ENCODE measurements at places on chromosomes 2 and 18. TPM values are rescaled to one million over a fixed set of nuclear protein-coding genes. Genes with fewer than 3 reads are reported as not detected.
A peak's percentile ranks its signal among the peaks of the same experiment; 100 is the strongest.

Gene WNT10A
- not detected for polyA plus RNA-seq

- H3K36me3 ChIP-seq = no peaks in the 10 kb centered on the region
- H3K4me3 ChIP-seq = no peak overlapping the region
- DNase-seq = no peak
- H3K4me1 ChIP-seq = no peaks in the 10 kb centered on the region
Measured at GRCh38 chr2:151904807-151905206, 76.6 kb upstream of the ARL5A start.

DNA sequence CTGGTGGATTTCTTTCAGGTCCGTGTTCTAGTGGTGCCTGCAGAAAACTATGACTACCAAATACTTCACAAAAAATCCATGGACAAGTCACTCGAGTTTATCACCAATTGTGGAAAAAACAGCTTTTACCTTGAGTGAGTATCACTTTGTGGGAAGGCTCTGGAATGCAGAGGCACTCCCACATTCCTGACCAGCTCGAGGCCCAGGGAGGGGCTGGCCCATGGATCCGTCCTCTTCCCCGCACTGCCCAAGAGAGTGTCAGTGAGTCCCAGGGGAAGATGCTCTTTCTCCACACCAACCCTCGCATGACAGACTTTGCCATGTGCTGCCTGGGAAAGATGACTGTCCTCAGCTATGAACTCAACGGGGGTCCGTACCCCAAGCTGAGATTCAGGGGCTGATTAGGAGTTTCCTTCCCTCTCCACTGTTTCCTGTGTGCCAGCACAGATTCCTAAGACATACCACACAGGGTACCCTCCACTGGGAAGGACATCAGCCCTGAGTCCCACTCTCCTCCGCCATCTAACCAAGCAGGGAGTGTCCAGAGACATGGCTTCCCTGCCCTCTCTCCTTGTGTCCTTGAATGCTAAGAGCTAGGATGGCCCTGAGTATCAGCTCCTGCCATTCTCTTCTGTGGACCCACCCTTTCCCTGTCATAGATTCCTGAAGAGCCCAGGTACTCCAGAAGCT is 155.9 kb downstream of the LAMA3 start:
- no peak overlapping the region for H3K4me3 ChIP-seq
- no peaks in the 10 kb centered on the region for H3K27me3 ChIP-seq

DNA sequence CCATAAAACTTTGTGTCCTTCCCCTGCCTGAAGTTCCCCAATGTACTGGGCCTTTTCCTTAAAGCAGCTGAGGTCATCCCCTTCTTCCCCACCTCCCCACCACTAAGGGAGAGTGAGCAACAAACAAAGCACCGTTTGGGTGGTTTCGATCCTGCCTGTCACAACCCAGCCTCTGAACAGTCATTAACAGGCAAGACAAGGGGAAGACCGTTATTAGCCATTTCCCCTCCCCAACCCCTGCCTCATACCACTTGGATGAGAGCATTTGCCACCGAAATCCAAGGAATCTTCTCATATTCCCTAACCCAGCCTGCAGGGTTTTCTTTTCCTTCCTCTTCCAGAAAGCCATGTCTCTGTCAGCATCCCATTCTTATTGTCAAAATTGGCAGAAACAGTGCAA is 65.6 kb downstream of the STRADB start:
- no peaks in the 10 kb centered on the region for H3K27me3 ChIP-seq
- no peak overlapping the region for H3K4me3 ChIP-seq
- no peak for DNase-seq
- no peak overlapping the region for H3K27ac ChIP-seq
- H3K36me3 ChIP-seq = no peaks in the 10 kb centered on the region

DNA sequence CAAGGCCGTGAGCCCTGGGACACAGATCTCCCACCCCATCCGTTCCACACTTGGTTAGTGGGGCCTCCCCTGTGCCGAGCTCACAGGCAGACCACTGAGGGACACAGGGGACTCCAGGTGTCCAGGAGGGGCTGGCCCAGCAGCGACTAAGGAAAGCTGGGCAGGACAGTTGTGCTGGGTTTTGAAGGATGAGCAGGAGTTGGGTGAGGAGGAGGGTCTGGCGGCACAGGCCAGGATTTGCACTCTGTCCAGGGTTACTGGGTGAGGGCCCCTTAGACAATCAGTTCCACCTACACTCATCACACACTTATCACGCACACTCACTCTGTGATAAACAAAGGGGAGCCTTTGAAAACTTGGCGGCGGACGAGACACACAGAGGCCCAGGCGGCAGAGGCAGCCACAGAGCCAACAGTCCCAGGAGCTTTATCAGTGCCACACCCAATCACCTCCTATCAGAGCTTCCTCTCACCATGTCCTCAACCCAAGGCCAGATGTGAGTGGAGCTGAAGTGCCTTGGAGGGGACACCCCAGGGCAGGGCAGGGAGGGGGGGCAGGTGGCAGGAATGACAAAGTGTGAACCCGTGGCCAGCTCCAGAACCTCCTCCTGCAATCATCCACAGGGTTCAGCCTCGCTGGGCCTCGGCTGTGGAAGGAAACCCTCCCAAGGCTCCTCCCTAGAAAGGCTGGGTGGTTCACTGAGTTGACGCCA is 26.6 kb downstream of the BIN1 start:
- H3K36me3 ChIP-seq = no peaks in the 10 kb centered on the region
- H3K4me1 ChIP-seq = peaks cover 67% of the 10 kb centered on the region
- H3K27me3 ChIP-seq = no peaks in the 10 kb centered on the region
- peak; percentile 57 for DNase-seq
- H3K27ac ChIP-seq = peak overlapping the region; percentile 90

Gene SERPINB2
- 22.4 TPM for polyA plus RNA-seq

Gene THOC1
- 14.2 TPM for polyA plus RNA-seq

DNA sequence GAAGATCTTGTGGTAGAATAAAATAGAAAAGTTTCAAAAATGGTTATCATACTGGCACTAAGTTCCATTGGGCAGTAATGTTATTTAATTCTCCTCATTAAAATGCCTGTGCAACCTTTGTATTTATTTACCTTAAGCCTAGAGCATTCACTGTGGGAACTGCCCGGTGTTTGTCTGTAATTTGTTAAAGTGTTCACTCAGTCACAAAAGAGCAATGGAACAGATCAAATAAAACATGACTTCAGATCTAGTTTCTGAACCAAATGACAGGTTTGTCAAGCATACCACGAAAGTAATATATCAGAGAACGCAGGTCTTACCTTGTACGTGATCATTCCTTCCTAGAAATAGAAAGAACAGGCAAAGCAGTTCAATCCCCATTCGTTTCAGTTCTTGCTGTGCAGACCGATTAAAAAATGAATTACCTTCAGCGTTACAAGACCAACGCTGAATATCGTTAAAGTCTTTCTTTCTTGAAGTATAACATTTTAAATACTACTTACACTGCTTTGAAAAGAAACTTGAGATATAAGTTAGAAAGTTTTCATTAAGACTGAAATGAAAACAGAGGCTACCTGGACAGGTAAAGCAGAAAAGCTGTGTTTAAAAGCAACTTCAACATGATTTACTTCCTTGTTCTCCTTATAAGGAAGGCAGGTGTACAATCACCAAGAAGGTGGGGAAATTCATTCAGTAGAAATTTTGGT is at the start of gene ITGB6:
Gene ITGB6, minus strand, starts transcription at position 590 of the 707 bp plus-strand sequence. Its CDS starts 209 bp downstream, at position 381.
- peak within 1 kb of the TSS; percentile 42 for H3K27ac ChIP-seq
- H3K36me3 ChIP-seq = peaks cover 7% of the 10 kb centered on the region
- H3K4me1 ChIP-seq = peaks cover 2% of the 10 kb centered on the region
- no peaks in the 10 kb centered on the region for H3K27me3 ChIP-seq
- DNase-seq = no peak

Gene OSBPL1A
- 29.9 TPM for polyA plus RNA-seq

DNA sequence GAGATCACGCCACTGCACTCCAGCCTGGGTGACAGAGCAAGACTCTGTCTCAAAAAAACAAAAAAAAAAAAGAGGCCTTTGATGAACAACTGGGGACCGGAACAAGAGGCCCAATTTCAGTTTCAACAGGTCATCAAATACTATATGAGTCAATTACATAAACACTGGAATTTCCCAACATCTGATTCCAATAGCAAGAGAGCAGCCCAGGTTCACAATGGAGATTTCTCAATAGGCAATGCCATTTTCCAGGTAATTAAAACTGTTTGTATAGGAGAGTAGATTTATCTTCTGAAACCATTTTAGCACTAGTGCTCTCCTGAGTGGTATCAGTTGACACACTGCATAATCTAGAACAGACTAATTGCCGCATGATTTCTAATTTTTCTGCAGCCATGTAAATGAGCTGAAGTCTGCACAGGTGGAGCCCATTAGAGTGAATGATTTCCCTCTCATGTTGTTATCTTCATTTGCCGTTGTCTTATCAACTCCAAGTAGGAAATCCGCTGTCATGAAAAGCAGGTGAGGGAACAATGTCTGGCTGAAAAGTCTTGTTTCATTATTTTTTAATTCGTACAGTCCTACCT is 264.1 kb upstream of the MEIS1 start:
- H3K36me3 ChIP-seq = no peaks in the 10 kb centered on the region
- H3K27ac ChIP-seq = no peak overlapping the region
- H3K4me3 ChIP-seq = no peak overlapping the region

DNA sequence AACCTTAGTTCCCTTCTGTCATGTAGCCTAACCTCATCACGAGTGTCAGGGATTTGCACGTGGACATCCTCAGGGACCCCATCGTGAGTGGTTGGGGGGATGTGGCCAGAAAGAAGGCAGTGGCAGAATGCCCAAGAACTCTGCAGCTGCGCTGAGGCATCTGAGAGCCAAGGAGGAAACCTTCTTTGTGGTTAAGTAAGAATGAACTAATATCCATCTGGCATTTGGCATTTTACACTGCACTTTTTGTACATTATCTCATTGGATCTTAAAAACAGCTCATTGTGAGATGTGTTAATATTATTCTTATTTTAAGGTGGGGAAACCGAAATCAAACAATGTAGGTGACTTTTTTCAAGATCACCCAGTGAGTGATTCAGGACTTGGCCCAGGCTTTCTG is 32.6 kb upstream of the APCDD1 start:
- no peak for DNase-seq
- no peaks in the 10 kb centered on the region for H3K36me3 ChIP-seq
- H3K4me1 ChIP-seq = peaks cover 7% of the 10 kb centered on the region
- no peaks in the 10 kb centered on the region for H3K27me3 ChIP-seq
- no peak overlapping the region for H3K4me3 ChIP-seq

DNA sequence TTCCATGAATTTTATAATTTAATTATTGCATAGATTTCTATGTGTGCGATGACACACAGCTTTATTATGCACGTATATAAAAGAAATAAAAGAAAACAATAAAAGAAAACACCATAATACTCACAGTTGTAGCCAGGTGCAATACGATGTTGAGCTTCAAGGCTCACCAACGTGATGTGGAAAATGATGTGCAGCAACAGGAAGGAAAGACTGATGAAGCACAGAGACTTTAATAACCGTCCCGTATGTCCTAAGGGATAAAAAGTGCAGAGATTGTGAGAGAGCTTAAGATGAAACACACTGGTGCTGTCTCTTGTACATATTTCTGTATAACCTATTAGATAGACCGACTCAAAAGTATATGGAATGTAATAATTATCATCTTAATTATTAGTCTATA is 170.0 kb downstream of the PIEZO2 start:
- H3K27ac ChIP-seq = no peak overlapping the region
- no peaks in the 10 kb centered on the region for H3K36me3 ChIP-seq
- H3K4me1 ChIP-seq = no peaks in the 10 kb centered on the region
- no peaks in the 10 kb centered on the region for H3K27me3 ChIP-seq
- DNase-seq = no peak

GRCh38 chr2:3022841-3023372 is 354.7 kb downstream of the EIPR1 start:
- no peak overlapping the region for H3K4me3 ChIP-seq
- peaks cover 5% of the 10 kb centered on the region for H3K27me3 ChIP-seq
- H3K4me1 ChIP-seq = no peaks in the 10 kb centered on the region
- DNase-seq = no peak
- no peak overlapping the region for H3K27ac ChIP-seq

Gene SERPINB4
- 0.46 TPM for polyA plus RNA-seq

GRCh38 chr2:16632598-16632997 is 33.0 kb downstream of the CYRIA start:
- H3K27me3 ChIP-seq = no peaks in the 10 kb centered on the region
- no peaks in the 10 kb centered on the region for H3K36me3 ChIP-seq
- H3K27ac ChIP-seq = no peak overlapping the region
- no peak overlapping the region for H3K4me3 ChIP-seq
- no peak for DNase-seq
- peaks cover 38% of the 10 kb centered on the region for H3K4me1 ChIP-seq

Gene PROKR1
- polyA plus RNA-seq = not detected

Gene PLEKHM3
- 2.7 TPM for polyA plus RNA-seq

DNA sequence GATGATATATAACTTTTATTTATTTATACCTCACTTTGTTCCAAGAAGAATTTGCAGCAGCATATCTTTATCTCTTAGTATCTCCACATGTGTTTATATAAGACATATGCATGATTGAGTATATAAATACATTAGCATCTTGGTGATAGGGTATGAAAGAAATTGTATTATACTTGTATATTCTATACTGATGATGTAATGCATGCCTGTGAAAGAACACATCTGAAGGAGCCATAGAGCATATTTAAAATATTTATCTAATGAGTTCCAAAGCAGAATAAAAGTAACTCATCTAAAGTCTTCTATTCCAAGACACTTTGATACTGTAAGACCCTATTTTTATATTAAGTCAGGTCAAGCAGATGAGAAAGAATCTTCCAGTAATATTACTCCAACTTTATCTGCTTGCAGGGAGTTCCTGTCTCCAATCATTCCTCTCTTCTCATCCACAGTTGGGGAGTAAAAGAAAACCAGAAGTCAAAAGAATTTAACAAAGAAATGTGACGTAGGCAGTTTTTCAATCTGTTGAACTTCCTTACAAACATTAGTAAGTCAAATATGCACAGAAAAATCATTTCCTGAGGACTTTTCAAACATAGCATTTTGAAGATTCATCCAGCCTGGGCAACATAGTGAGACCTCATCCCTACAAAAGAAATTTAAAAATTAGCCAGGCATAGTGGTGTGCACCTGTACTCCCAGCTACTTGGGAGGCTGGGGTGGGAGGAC is 76.7 kb downstream of the DTNB start:
- no peaks in the 10 kb centered on the region for H3K36me3 ChIP-seq
- no peaks in the 10 kb centered on the region for H3K4me1 ChIP-seq
- H3K27ac ChIP-seq = no peak overlapping the region
- no peak for DNase-seq

DNA sequence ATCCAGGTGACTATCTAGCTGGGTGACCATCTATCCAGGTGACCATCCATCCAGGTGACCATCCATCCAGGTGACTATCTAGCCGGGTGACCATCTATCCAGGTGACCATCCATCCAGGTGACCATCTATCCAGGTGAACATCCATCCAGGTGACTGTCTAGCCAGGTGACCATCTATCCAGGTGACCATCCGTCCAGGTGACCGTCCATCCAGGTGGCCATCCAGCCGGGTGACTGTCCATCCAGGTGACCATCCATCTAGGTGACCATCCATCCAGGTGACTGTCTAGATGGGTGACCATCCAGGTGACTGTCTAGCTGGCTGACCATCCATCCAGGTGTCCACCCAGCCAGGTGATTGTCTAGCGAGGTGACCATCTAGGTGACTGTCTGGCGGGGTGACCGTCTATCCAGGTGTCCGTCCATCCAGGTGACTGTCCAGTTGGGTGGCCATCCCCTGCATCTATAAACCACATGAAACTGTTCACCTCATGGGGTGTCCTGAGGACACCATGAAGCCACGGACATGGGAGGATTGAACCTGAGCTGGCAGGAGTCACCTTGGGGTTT is 305.3 kb downstream of the NDUFA10 start:
- H3K4me1 ChIP-seq = peaks cover 6% of the 10 kb centered on the region
- no peaks in the 10 kb centered on the region for H3K36me3 ChIP-seq
- DNase-seq = no peak
- H3K27me3 ChIP-seq = no peaks in the 10 kb centered on the region
- no peak overlapping the region for H3K27ac ChIP-seq

Gene NT5C1B
- not detected for polyA plus RNA-seq

GRCh38 chr2:173572848-173573247 is 218.2 kb downstream of the CDCA7 start:
- H3K27me3 ChIP-seq = no peaks in the 10 kb centered on the region
- no peaks in the 10 kb centered on the region for H3K36me3 ChIP-seq
- DNase-seq = no peak
- peaks cover 8% of the 10 kb centered on the region for H3K4me1 ChIP-seq

Gene TEX44
- not detected for polyA plus RNA-seq

Gene PTH2R
- polyA plus RNA-seq = not detected

All from stomach (tissue), 19 donors.